Peyer's patch (tissue), 4 donors: ENCODE measurements at places on chromosomes 7 and 10. TPM values are rescaled to one million over a fixed set of nuclear protein-coding genes. Genes with fewer than 3 reads are reported as not detected.

DNA sequence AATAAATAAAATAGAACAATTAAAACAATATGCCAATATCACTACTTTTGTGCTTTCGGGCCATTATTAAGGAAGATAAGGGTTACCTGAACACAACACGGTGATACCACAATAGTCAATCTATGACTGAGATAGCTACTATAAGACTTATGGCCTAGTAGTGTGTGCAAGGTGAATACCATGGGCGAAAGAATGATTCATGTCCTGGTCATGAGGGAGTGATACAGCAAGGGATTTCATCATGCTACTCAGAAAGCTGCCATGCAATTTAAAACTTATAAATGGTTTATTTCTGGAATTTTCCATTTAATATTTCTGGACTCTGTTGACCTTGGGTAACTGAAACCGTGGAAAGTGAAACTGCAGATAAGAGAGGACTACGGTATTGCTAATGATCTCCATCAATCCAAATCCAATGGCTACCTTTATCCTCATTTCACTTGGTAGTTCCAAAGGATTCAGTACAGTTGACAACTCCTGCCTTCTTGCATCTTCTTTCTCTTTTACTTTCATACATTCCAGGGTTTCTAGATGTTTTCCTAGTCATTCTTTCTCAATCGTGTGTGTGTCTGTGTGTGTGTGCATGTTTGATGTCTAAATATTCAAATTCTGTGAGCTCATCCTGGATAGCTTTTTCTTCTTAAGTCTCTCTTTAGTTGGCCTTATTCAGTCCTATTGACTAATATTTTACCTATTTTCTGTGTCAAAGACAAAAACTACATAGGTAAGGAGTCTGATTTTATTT lies 100.5 kb upstream of the MAGI2 start:
- H3K27me3 ChIP-seq = no peaks in the 10 kb centered on the region
- no peaks in the 10 kb centered on the region for H3K4me1 ChIP-seq
- no peaks in the 10 kb centered on the region for H3K36me3 ChIP-seq
- no peak for DNase-seq
- H3K27ac ChIP-seq = no peak overlapping the region
- no peak overlapping the region for H3K4me3 ChIP-seq

GRCh38 chr10:113770346-113770745 lies 18.9 kb downstream of the PLEKHS1 start:
- no peak overlapping the region for H3K4me3 ChIP-seq
- no peak for DNase-seq
- H3K27ac ChIP-seq = no peak overlapping the region
- no peaks in the 10 kb centered on the region for H3K4me1 ChIP-seq

DNA sequence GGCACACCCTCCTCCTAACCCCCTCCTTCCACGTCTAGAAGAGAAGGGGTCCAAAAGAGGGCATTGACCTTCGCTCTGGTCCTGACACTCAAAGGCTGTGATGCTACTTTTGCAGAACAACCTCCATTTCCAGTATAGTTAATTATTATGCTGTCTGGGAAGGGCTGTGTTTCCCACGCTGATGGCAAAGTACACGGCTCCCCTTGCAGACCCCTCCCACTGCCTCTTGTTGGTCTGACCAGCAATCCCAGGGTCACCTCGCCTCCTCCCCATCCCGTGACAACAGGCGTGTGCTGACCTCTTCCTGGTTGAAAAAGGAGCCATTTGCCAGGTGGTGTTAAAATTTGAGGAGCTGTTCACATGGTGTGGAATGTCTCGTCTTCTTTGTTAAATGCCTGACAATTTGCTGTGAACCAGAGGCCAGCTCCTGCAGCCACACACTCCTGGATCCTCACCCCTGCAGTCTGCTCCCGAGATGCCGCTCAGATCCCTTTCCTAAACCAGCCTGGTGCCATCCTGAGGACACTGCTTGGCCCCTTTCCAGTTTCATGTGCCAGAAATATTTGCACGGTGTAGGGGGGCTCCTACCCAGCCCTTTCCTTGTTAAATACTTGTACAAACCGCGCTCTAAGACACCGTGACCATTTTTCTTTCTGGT lies 321.7 kb downstream of the WDR37 start:
- H3K4me1 ChIP-seq = no peaks in the 10 kb centered on the region
- no peaks in the 10 kb centered on the region for H3K36me3 ChIP-seq
- DNase-seq = no peak

- no peaks in the 10 kb centered on the region for H3K36me3 ChIP-seq
- H3K27ac ChIP-seq = no peak overlapping the region
- no peak overlapping the region for H3K4me3 ChIP-seq
Measured at GRCh38 chr7:106218546-106218945, 66.2 kb downstream of the NAMPT start.

DNA sequence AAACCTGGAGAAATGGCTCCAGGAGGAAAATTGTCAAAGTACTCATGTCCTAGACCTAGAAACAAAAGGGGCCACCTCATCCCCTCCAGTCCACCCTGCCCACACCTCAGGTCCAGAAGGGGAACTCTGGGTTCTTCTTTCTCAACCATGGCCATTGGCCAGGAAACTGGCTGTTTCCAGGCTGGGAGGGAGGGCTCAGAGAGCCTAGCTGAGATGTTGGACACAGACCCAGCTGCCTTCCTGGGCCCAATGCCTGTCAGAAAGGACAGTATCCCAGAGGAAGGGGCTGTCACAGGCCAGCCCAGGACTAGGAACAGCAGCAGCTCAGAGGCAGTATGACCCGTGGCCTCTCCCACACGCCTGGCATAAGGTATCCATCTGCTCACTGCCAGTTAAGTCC lies 9.6 kb downstream of the GRID1 start:
- H3K36me3 ChIP-seq = no peaks in the 10 kb centered on the region
- no peaks in the 10 kb centered on the region for H3K4me1 ChIP-seq
- no peaks in the 10 kb centered on the region for H3K27me3 ChIP-seq
- no peak overlapping the region for H3K4me3 ChIP-seq
- no peak overlapping the region for H3K27ac ChIP-seq

- no peak for DNase-seq
- H3K36me3 ChIP-seq = no peaks in the 10 kb centered on the region
- no peak overlapping the region for H3K4me3 ChIP-seq
- H3K27ac ChIP-seq = no peak overlapping the region
- no peaks in the 10 kb centered on the region for H3K4me1 ChIP-seq
Measured at GRCh38 chr7:148746135-148746534, 47.4 kb downstream of the CUL1 start.

- H3K36me3 ChIP-seq = no peaks in the 10 kb centered on the region
- peak overlapping the region; percentile 66 for H3K4me3 ChIP-seq
- H3K4me1 ChIP-seq = no peaks in the 10 kb centered on the region
- H3K27ac ChIP-seq = peak overlapping the region; percentile 90
- H3K27me3 ChIP-seq = no peaks in the 10 kb centered on the region
- DNase-seq = no peak
Measured at GRCh38 chr10:59177031-59177797, 771 bp downstream of the PHYHIPL start.

DNA sequence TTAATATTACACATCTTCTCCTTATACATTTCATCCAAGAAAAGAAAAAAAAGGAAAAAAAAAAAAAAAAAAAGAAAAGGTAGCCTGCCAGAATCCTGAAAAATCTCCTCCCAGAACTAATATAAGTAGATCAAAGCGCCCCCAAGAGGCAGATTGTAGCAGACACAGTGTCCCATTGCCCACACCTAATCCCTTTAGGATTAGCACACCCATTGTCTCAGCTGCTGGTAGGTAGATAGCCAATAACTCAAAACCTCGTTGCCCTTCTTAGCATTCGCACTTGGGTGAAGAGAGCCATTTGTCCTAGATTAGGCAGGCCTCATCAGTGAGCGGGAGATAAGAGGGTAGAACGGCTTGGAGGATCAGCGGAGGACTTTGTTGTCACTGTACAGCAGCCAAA lies 100.2 kb upstream of the SORCS1 start:
- H3K27me3 ChIP-seq = no peaks in the 10 kb centered on the region
- no peak overlapping the region for H3K27ac ChIP-seq
- no peaks in the 10 kb centered on the region for H3K4me1 ChIP-seq

DNA sequence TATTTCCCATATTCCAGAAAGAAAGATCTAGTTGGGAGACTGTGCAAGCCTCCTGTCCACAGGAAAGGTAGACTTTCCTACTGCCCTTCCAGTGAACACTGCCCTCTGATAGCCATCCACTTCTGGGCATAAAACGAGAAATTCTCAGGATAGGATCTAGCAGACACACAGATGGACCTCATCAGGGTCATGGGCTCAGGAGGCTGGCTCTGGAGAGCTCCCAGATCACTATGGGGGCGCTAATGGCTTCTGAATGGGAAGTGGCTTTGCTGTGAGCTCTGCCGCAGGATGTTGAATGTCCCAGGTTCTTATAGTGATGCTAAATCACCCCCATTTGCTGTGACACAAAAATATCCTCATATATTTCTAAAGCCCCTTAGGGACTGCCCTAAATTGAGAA lies 77.1 kb downstream of the SVIL start:
- no peak overlapping the region for H3K27ac ChIP-seq
- H3K4me3 ChIP-seq = no peak overlapping the region
- no peaks in the 10 kb centered on the region for H3K27me3 ChIP-seq
- no peak for DNase-seq
- H3K4me1 ChIP-seq = no peaks in the 10 kb centered on the region

DNA sequence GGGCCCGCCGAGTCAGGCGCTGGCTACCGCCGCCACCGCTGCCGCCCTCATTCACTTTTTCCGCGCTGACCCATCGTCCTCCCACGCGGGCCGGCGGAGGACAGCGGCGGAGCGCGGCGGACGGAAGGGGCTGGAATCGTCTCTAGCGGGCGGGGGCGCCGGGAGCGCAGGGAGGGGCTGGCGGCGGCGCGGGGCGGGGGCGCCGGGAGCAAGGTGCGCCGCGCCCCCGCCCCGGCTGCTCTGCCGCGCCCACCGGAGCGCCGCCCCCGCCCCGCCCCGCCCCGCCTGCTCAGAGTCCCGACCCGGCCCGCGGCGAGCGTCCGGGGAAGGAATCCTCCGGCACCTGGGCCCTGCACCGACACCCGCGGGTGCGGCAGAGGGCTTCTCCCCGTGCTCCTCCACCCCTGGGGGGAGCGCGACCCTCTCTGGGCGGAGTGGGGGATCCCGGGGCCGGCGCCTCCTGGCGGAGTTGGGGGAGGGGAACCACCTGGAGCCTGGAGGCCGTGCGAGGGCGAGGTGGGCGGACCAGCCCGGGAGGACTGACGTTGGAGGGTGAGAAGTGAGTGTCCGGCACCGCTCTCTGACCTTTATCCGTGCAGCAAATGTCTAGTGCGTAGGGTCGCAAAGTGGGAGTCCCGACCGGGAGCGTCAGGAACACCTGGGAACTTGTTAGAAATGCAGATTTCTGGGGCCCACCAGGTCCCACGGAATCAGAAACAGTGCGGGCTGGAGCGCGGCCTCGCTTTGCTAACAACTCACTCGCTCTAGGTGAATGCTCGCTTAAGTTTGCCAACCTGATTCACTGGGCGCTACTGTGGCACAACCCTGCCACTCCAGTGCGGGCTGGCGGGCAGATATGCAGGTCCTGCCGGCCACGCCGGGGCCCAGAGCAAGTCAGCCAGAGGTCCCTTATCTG lies at the start of gene COBL:
Gene COBL, minus strand, starts transcription at position 144 of the 916 bp plus-strand sequence. CDS start 176 bp downstream, outside the sequence.
- no peaks in the 10 kb centered on the region for H3K36me3 ChIP-seq
- no peaks in the 10 kb centered on the region for H3K27me3 ChIP-seq
- no peaks in the 10 kb centered on the region for H3K4me1 ChIP-seq
- DNase-seq = no peak
- peak within 1 kb of the TSS; percentile 85 for H3K27ac ChIP-seq

DNA sequence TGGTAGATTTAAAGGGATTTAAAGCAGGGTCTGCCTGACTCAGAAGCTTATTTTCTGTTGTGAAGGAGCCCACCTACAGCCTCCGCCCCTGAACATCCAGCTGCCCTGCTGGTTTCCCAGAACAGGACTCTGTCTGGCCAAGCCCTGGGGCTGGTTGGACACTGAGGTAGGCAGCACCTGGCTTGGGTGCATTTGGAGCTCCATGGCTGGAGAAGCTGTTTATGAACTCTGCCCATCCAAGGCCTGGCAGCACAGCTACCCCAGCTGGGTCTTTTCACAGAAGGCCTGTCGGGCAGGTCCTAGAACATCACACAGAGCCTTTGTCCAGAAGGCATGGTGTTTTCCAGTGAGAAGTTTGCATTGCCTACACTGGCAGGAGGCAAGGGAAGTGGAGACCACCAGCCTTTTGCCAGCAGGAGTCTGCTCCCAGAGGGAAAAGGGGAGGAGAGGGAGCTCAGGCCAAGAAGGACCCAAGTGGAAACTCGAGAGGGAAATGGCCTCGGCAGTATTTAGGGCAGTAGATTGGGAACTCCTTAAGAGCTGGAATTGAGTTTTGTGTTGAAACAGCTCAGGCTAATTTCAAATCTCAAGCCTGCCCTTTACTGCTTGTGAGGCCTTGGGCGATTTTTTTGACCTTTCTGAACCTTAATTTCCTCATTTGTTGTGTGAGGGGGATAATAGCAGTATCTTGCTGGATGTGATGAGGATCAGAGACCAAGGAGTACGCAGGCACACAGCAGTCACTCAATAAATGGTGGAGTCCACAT lies 12.3 kb upstream of the PDCD4 start:
- DNase-seq = no peak
- H3K4me1 ChIP-seq = peaks cover 30% of the 10 kb centered on the region
- no peaks in the 10 kb centered on the region for H3K36me3 ChIP-seq

DNA sequence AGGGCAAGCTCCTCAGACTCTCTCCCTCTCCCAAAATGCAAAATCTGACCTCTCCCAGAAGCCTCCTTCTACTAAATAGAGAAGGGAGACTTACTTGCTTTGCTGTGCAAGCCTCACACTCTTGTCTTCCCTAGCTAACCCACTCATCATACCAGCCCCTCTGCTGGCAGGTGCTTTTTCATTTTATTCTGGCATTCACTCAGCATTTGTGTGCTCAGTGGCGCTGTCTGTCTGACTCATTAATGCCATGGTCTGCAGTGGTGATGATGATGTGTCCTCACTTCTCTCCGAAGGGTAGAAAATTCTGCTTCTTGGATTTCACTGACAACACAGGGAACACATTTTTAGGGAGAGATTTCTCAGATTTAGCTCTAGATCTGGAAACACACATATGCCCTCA lies 22.0 kb upstream of the BTRC start:
- H3K4me3 ChIP-seq = no peak overlapping the region
- no peak overlapping the region for H3K27ac ChIP-seq
- H3K36me3 ChIP-seq = no peaks in the 10 kb centered on the region
- no peaks in the 10 kb centered on the region for H3K27me3 ChIP-seq
- no peaks in the 10 kb centered on the region for H3K4me1 ChIP-seq

GRCh38 chr7:2371329-2371728 lies 16.7 kb downstream of the EIF3B start:
- peaks cover 100% of the 10 kb centered on the region for H3K36me3 ChIP-seq
- no peaks in the 10 kb centered on the region for H3K4me1 ChIP-seq
- DNase-seq = no peak
- H3K27ac ChIP-seq = no peak overlapping the region
- no peak overlapping the region for H3K4me3 ChIP-seq
- H3K27me3 ChIP-seq = no peaks in the 10 kb centered on the region

Gene CDK5
- 15.4 TPM for total RNA-seq

Gene LEP
- total RNA-seq = not detected

Gene CCDC126
- total RNA-seq = 18.5 TPM

Gene LRIT2
- total RNA-seq = not detected

Gene PAPOLB
- total RNA-seq = not detected

Gene FAM237B
- total RNA-seq = not detected

Gene ACBD5
- total RNA-seq = 40.4 TPM

Gene FFAR4
- total RNA-seq = 2.5 TPM

Gene RTKN2
- total RNA-seq = 1.3 TPM
